Right cardiac atrium (tissue), 5 donors: ENCODE measurements at places on chromosomes 5 and 9. TPM values are rescaled to one million over a fixed set of nuclear protein-coding genes. Genes with fewer than 3 reads are reported as not detected.

- DNase-seq = peak; percentile 52
These were observed 9.9 kb downstream of the SYNPO start for GRCh38 chr5:150650021-150651006.

The CETN3 gene
- polyA plus RNA-seq = 37.8 TPM

The HSD17B4 gene
- 207 TPM for polyA plus RNA-seq

- no peak for DNase-seq
These were observed 12.2 kb downstream of the TAS2R1 start for GRCh38 chr5:9617739-9618504.

The PCDHGA12 gene
- polyA plus RNA-seq = 2.7 TPM

The PSAT1 gene
- 1.9 TPM for polyA plus RNA-seq

DNA sequence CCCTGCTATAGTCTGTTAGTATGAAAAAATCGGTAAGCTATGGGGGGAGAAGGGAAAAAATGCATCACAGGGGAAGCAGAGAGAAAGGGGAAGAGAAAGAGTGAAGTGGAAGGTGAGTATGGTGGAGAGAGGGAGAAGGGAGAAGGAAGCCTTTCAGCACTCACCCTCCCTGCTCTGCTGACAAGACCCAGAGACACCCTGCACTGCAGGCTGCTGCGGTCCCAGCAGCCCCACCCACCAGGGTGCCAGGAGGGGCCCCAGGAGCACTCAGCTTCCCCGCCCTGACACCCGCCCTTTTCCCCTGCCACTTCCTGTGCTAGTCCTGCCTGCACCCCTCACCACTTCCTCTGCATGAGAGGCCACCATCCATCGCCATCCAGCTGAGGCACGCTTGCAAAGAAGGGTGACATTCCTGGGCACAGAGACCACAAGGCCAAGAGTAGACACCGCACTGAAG is 12.7 kb downstream of the STK10 start:
- DNase-seq = peak; percentile 86

GRCh38 chr5:138647794-138648410 is 72.7 kb upstream of the HSPA9 start:
- DNase-seq = no peak

- peak; percentile 69 for DNase-seq
These were observed 49.9 kb downstream of the LMX1B start for GRCh38 chr9:126663661-126664072.

The ZDHHC11 gene
- polyA plus RNA-seq = 5.8 TPM

The LRSAM1 gene
- polyA plus RNA-seq = 23.8 TPM

DNA sequence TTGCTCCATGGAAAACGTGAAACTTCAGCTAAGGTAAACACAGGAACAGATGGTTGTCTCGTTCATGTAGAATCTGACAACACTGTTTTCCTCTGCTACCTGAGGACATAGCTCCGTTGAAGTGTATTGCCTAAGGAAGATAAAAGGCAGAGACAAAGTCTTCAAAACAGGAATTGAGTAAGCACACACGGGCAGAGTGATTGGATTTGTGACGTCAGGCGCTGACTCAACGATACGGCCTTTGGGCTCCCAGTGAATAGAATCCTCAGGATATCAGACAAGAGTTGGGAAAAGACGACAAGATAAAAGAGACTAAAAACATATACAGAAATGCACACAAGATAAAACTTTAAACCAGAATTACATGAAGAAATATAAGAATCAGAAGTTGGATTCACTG is 787.1 kb upstream of the CTNND2 start:
- no peak for DNase-seq

The GPR150 gene
- polyA plus RNA-seq = 0.09 TPM

GRCh38 chr9:78383130-78383529 is 86.2 kb downstream of the PSAT1 start:
- DNase-seq = no peak

DNA sequence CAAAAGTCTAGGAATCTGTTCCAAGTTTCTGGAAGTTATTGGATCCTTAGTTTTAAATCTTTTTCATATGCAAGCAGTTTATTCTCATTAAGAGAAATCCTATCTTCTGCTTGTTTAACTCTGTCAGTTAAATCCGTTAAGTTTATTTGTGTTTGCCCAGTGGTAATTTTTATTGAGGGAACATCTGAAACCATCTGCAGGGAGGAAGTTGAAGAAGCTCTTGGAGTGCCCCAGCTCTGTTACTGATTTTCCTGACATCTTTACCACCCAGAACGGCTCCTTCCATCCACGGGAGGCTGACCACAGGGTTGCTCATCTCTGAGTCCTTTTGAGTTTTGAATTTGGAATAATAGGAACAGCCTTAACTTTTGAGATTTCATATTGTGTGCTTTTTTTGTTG is 99.9 kb upstream of the ZNF618 start:
- no peak for DNase-seq

DNA sequence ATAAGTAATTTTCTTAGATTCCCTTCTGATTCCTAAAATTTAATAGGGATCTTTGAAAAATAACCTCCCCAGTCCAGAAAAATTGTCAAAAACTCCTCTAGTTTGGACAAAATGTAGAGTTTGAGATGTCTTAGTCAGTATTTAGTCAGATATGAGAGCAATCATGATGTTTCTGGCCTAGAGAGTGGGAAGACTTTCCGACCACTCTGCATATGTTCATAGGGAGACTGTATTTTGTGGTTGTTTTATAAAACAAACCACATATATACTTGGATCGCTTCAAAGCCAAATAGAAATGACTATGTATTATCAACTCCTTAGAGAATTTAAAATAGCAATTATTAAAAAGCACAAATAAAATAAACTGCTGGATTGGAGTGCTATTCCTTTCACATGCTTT is 15.8 kb downstream of the ZFAND5 start:
- no peak for DNase-seq

The CA9 gene
- 1.4 TPM for polyA plus RNA-seq

- no peak for DNase-seq
These were observed 892.6 kb downstream of the TAF11L14 start for GRCh38 chr5:18526792-18527405.

DNA sequence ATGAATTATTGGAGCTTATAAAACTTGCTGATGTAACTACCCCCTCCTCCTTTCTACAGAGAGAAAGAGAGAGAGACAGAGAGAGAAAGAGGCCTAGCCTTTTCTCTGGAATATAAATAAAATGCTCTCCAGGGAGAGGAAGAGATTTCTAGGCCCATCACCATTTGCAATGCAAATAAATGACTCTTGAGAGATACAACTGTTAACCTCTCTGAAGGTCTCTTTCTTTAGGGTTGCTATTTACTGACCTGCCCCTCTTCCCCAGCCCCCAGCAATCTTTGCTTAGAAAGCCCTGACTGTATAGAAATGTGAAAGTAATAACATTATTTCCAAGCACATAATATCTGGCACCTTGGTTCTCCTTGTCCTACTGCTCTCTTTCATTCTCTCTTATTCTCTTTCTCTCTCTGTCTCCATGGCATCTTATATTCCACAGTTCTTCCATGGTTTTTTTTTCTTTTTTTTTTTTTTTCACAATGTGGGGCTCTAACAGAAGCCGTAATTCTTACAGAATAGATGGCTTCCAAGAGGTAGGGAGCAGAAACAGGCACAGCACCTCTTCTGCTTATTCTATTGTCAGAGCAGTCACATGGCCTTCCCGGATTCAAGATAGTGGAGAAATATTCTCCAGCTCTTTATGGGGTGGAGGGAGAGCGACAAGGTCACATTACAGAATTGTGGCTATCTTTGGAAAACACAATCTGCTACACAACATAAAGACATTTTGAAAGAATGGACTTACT is 1087.9 kb upstream of the NUDT12 start:
- no peak for DNase-seq
